ENCODE measurements at places on chromosomes 11 and 22.

DNA sequence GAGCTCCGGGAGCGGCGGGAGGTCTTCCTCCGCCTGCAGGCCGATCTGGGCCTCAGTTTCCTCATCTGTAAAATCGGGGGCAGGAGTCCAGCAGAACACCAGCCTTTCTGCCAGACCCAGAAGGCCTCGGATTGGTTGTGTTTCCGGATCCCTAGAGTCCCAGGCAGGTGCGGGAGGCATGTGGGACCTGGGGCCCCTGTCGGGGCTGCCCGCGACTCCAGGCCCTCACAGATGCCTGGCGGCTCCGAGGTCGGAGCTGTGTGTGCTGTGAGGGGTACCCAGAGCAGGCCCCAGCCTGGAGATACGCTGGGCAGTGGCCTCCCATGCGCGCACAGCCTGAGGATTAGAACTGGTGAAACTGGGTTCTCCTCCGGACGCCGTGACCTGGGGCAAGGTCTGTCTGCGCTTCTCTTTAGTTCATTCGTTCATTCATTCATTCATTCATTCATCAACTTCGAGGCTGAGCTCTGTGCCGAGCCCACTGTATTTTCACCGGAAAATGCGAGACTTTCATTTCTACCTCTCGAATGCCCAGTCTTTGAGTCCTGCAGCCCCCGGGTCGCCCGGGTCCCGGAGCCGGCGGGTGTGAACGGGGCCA is 24.6 kb downstream of the FLRT1 start:
- DNase-seq, result no peak

DNA sequence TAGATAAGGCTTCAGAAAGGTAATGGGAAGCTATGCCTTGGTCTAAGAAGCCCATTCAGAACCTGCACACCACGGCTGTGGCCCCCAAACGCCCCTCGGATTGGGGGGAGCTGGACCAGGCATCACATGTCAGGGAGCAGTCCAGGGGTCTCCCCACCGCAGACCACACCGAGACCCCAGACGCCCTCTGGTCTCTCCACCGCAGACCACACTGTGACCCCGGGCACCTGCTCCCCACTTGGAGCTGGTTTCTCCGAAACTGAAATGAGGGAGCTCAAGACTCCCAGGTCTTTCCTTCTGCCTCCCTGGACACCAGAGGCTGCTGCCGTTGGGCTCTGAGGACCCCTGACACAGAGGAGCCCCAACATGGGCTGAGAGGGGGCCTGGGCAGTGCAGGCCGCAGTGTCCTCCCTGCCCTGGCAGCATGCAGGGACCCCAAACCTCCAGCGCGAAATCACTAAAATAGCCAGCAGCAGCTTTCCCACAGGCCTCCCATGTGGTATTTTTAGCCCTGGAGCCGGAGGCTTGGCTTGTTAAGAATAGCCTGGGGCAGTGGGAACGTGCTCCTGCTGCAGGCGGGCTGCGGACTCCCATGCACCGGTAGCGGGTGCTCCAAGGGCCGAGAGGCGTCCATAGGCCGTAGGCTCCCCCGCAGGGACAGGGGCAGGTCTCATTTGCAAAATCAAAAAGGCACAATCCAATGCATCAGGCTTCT is 7.7 kb downstream of the LINC01488 start:
- no peak for DNase-seq

GRCh38 chr11:57637626-57638004 is 12.1 kb downstream of the YPEL4 start:
- no peak for DNase-seq

- DNase-seq, result no peak
Observed at GRCh38 chr11:115290893-115291292, 213.3 kb downstream of the CADM1 start.

DNA sequence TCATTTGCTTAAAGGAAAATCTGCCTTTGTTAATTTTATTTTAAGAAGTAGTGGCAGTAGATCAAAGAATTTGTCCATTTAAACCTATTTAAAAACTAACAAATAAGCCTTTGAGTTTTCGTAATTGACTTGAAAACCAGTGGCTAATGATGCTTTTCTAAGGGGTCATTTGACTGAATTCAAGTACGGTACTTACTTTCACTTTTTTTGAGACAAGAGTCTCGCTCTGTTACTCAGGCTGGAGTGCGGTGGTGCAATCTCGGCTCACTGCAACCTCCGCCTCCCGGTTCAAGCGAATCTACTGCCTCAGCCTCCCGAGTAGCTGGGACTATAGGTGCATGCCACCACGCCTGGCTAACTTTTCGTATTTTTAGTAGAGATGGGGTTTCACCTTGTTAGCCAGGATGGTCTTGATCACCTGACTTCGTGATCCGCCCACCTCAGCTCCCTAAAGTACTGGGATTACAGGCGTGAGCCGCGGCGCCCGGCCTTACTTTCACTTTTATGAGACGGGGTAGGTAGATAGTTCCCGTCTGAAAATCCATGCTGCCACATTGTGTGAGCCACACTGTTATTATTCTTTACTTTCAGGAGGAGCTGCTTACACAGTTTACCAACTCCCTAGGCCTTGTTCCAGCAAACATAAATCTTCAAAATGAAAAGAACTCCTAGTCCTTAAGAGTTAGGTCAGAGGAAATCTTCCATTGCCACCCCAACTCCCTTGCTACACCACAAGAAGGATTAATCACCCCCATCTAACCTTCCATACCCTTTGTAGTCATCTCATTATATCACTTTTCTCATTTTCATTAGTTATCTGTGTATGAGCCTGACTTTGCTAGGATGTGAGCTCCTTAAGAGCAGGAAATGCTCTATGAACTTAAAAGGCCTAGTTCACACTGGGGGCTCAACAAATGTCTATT is 926.6 kb upstream of the CCDC90B start:
- no peak for DNase-seq

- no peak for DNase-seq
Observed at GRCh38 chr11:35792148-35792845, 129.7 kb downstream of the TRIM44 start.

GRCh38 chr11:90192869-90193582 is 29.8 kb downstream of the CHORDC1 start:
- no peak for DNase-seq

DNA sequence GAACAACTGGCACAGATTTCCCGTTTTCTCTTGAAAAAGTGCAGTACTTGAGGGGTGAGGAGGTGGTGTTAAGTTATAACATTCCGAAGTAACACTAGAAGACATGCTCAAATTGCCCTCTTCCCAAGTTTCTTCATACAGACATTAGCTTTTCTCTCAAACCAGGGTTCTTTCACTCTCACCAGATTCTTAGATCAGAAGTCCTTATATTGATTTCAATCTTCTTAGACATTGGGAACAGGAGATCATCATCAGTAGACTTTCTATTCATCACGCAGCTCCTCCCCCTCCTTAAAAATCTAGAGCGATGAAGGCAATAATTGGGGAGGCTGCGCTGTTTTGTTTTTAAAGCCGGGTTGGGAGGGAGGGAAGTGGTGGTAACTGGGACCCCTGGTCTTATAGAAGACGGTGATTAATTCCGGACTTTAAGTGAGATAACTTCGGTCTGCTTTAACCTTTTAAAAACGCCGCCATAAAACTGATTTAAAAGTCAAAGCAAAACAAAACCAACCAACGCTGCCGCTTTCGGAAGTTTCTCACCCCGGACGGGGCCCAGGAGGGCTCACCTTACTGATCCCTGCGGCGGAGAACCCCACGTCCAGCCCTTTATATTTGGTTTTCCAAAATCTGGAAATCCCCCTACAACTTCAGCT is 665 bp downstream of the USP28 start:
- no peak for DNase-seq

DNA sequence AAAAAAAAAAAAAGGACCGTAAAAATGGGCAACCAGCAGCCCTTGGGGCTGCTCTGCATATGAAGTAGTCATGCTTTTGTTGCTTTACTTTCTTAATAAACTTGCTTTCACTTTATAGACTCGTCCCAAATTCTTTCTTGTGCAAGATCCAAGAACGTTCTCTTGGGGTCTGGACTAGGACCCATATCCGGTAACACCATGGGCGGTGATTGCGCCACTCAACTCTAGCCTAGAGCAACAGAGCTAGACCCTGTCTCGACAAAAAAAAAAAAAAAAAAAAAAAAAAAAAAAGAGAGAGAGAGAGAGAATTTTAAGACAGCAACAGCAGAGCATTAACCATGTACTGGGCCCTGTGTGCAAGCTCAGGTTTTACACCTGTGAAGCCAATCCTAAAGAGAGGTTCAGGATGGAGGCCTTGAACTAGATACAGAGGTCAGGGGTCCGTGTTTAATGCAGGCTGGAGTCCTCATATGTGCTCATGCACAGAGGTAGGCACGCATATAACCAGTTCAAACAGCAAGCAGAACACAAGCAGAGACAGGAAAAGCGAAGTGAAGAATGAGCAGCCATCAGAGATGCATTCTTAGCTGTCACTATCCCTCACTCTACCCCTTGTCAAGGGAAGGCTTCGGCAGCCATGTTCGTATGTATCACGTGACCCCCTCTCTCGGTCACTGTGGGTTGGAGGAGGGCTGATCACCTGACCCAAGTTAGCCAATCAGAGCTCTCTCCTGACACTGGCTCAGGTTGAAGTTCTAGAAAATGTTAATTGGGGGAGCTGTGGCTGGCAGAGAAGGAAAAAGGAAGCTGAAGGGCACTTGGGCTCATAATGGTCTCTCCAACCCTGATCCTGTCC is 16.7 kb upstream of the SYT12 start:
- DNase-seq, result no peak

DNA sequence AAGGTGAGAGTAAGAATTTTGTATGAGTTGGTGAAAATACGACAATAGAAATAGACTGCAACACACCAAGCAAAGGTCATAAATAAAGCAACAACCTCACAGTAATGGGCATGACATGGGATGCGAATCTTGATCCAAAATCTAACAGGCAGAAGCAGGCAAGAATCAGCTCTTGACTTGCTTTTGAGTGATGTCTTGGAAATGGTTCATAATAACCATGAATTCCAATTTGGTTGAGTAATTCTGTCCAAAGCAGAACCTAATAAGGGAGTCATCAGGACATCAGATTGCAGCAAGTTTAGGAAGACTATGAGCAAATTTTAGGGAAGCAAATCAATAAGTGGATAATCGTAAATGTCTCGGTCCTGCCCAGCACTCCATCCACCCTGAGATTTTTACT is 224.0 kb upstream of the ISX start:
- no peak for DNase-seq

DNA sequence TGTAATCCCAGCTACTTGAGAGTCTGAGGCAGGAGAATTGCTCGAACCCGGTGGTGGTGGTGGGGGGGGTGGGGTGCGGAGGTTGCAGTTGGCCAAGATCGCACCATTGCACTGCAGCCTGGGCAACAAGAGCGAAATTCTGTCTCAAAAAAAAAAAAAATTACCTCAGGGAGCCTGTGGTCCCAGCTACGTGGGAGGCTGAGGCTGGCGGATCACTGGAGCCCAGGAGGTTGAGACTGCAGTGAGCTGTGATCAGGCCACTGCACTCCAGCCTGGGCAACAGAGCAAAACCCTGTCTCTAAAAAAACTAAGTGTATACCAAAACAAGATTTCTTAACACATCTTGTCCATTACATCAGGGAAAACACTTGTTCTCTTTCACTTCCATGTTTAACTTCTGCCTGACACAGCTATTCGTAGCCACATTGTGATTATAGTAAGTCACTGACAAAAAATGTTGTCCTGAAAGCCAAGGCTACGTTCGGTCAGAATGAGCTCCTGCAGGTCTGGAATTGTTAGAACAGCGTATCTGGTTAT is 1.4 kb downstream of the TMEM80 start:
- DNase-seq, result no peak

GRCh38 chr11:959027-959426 is 33.4 kb downstream of the AP2A2 start:
- no peak for DNase-seq

DNA sequence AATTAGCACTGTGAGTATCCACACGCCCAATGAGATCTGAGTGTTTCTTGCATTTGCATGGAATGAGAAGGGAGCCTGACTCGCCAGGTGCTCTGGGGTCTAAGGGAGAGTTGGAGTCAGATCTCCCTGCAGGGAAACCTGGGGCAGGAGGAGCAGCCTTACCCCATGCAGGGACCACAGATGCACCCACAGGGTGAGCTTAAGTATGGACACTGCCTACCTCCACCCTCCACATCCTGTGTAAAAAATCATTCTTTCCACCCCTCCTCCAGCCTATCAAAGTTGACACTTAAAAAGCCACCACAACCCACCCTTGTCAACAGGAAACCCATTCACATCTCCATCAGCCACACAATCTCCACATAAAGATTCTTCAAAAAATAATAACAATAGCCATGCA is 67.0 kb upstream of the IGLL5 start:
- DNase-seq, result no peak

DNA sequence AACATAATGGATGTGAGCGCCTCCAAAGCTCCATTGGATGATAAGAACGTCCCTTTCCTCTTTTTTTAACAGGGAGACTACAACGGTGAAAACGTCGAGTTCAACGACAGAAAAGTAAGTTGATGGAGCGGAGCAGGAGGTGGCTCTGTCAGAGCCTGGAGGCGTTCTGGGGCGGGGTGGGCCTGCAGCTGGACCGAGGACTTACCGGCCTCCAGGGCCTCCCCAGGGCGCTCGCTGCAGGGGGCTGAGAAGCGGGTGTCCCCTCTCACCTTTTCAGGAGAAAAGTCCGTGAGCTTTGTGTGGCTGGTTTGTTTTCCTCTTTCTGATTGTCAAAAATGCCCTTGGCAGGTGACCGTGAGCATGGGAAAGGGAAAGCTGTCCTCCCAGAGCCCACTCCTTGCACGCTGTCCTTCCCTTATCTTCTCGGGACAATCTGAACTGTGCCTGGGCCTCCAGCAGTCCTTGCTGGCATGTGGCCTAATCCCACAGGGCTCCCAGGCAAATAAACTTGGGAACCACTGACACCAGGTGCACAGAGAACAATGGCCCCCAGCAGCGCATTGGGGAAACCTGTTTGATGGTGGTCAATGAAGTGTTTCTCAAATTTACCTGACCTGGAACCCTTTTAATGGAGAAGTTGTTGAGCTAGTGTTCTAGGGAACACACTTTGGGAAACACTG is 38.4 kb downstream of the ANO1 start:
- DNase-seq, result no peak

GRCh38 chr22:36773935-36774334 is 2.0 kb downstream of the IFT27 start:
- no peak for DNase-seq

DNA sequence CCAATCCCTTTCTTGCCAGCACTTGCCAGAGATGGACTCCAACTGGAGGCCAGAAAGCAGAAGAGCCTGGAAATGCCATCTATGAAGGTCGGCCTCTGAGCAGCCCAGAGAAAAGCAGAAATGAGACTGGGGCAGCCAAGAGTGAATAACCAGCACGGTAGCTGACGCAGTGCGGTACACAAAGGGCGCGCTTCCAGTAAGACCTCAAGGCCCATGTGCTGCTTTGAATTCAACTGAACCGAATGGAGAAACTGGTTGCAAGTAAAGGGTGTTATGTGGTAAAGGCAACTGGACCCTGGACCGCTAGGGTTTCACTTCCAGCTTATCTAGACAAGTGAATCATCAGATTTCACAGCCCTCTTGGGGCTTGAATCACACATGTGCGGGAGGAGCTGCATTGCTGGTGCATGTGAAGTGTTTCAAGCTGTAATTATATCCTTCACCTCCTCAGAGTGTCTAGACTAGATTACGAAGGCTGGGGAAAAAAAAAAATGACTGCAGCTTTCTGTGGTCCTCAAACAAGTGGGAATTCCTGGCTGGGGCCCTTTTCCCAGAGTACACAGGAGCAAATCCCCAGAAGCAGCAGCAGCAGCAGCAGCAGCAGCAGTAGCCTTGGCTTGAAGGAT is 128.9 kb downstream of the CCDC34 start:
- no peak for DNase-seq

All from stimulated activated CD4-positive, alpha-beta T cell treated with anti-CD3 and anti-CD28 coated beads, TNF-alpha, amount 100 ng/mL, for 4 hours (primary cell).